ENCODE measurements at places on chromosomes 16 and 17.

DNA sequence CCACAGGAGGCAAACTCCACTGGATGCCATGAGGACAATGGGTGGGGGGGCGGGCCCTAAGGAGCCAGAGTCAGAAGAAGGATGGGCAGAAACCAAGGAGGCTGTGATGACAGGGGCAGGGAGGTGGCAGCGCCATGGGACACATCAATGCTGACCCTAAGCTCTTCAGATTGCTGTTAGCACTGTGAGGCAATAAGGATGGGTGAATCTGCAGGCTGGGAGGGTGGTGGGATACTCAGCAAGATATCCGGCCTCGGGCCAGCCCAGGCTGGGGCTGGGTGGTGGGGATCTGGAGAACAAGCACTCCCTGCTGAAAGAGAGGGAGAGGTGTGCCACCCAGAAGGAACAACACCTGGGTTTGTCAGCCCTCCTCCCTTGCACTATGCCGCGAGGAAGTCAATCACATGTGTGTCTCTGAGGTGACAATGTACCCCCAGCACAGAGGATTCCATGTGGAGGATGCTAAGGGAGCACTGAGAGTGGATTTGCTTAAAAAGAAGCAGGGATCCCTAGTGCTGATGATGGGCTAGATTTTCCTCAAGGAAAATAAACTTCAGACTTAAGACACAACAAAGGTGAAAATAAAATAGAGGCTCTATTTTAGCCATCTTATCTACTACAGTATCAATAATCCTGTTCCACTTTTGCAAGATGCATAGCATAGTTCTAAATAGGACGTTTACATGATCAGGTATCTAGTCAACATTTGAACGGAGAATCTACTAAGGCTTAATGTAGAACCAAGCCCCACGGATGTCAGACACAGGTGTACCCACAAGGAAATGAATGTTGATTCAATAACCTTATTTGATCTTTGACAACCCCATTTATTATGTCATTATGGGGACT is 22.6 kb downstream of the SMPD3 start:
- DNase-seq = no peak

GRCh38 chr17:73067075-73067474 is 25.4 kb downstream of the SLC39A11 start:
- DNase-seq = no peak

DNA sequence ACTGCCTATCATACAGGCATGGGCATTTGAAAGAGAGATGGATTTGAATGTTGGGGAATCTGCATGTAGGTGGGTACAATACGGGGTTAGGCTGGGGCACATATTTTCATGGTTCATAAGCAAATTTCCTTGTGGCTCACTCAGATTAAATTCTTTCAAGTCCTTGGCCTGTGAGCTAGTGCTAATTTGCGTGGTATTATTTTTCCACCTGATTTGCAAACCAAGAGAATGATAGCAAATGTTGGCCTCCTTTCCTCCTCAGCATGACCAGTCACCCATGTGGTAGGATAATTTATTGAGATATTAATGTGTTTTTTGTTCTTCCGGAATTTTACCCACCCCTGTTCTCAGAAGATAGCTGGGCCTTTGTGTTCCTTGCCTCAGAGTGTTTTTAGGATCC is 22.9 kb downstream of the FAM20A start:
- DNase-seq = no peak

DNA sequence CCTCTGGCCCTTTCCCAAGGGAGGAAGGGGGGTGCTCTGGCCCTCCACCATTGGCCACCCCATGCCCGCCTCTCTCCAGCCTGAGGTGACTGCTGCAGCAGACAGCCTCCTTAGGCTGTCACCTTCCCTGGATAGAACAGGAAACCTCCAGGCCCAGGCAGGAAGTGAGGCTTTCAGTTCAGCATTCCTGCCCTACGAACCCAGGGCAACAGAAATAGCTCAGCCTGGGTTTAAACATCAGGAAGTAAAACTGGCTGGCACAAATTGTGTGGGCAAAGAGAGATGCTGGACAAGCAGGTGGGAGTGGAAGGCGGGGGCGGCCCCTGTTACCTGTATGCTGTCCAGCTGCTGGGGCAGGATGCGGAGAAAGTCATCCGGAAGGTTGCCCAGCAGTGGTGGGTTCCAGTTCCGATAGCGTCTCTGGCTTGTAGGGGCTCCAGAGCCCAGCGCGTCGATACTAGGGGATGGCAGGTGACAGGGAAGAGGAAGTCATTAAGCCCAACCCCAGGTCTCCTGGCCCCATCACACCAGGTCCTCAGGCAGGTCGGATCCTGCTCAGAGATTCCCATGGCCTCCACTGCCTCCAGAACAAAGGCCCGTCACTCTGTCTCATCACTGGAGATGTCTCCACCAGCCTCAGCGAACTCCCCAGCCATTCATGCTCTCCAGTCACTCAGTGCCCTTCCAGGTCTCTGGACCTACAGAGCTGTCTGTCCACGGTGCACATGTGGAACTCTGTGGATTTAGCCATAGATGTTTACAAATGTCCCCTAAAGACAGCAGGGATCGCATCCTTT is 23.6 kb upstream of the MRPS23 start:
- no peak for DNase-seq

- DNase-seq = no peak
These were observed 53.1 kb upstream of the MARCHF10 start for GRCh38 chr17:62860962-62861873.

- no peak for DNase-seq
These were observed 12.2 kb downstream of the PLK1 start for GRCh38 chr16:23690771-23691482.

DNA sequence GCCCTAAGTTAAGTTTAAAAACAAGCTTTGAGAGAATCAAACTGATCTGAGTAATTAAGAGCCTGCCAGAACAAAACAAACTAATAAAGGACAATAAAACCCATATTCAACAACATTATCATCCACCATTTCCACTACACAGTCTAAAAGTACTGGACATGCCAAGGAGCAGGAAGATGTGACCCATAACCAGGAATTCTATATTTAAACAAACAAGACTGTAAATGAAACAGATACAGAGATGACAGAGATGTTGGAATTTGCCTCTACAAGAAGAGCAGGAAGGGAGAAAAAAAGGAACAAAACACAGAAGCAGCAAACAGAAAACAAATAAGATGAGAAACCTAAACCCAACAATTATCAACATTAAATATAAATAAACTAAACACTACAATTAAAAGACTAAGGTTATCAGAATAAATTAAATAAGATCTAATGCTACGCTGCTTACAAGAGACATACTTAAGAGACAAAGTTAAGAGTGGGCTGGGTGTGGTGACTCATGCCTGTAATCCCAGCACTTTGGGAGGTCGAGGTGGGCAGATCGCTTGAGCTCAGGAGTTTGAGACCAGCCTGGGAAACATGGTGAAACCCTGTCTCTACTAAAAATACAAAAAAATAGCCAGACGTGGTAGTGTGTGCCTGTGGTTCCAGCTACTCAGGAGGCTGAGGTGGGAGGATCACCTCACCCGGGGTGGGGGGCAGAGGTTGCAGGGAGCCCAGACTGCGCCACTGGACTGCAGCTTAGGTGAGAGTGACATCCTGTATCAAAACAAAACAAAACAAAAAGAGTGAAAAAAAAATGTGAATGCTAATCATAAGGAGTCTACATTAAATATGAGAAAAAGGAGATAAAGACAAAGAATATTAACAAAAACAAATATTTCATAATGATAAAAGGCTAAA is 50.6 kb downstream of the CREBBP start:
- peak; percentile 51 for DNase-seq

DNA sequence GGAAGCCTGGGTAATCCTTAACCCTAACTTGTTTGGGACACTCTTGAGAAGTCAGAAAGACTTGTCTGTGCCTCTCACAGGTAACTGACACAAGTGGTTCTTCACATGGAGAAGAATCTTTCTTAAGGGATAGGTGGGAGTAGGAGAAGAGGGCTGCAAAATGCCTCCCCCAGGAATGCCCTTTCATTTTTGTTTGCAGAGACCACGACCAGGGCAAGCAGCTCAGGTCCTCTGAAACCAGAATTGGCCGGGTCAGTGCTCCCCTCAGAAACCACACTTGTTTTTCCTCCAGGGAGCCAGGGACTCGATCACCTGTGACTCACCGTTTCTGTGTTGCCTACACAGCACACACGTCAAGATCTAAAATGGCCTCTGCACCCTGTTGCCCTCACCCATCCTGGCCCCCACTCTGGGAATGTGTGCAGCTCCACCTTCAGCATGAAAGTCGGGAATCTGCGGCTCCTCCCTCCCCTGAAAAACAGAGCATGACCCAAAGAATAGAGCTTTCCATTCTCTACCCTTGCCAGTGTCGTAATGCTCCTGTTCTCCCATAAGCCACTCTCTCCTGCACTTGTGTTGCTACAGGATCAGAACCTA is 36.1 kb downstream of the HNF1B start:
- peak; percentile 38 for DNase-seq

DNA sequence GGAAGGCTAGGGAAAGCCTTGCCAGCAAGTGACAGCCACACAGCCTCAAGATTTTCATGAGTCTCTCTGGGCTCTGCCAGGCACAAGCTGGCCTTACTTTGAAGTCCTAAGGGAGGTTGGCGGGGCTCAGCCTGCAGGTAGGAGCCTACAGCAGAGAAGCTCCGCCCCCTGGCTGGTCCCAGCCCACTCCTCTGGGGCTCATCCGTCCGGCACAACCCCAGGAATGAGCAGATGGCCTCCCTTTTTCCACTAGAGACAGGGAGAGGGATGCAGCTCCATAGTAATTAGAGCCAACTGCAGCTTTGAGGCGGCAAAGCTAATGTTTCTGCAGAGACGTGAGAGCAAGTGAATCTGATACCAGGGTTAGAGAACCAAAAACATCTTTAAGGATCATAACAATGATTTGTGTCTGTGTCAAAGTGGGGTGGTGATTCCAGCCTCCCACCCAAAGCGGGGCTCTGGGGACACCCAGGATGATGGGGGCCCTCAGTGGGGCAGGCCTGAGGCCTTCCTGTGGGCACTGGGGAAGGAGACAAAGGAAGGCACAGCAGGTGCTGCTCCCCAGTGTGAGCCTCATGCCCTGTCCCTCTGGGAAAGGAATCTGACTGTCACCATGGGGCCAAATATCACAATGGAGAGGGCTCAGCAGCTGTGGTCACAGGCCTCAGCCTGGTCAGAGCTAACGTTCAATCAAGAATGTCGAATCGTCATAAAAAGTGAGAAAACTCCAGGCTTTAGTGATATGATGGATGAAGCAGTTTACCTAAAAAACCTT is 61.5 kb downstream of the RBFOX3 start:
- DNase-seq = no peak

GRCh38 chr17:40321961-40322357 is 13.0 kb downstream of the RARA start:
- no peak for DNase-seq

- peak; percentile 79 for DNase-seq
These were observed 2.4 kb upstream of the SOCS7 start for GRCh38 chr17:38349097-38349730.

- DNase-seq = no peak
These were observed 28.3 kb upstream of the BHLHA9 start for GRCh38 chr17:1241929-1242328.

DNA sequence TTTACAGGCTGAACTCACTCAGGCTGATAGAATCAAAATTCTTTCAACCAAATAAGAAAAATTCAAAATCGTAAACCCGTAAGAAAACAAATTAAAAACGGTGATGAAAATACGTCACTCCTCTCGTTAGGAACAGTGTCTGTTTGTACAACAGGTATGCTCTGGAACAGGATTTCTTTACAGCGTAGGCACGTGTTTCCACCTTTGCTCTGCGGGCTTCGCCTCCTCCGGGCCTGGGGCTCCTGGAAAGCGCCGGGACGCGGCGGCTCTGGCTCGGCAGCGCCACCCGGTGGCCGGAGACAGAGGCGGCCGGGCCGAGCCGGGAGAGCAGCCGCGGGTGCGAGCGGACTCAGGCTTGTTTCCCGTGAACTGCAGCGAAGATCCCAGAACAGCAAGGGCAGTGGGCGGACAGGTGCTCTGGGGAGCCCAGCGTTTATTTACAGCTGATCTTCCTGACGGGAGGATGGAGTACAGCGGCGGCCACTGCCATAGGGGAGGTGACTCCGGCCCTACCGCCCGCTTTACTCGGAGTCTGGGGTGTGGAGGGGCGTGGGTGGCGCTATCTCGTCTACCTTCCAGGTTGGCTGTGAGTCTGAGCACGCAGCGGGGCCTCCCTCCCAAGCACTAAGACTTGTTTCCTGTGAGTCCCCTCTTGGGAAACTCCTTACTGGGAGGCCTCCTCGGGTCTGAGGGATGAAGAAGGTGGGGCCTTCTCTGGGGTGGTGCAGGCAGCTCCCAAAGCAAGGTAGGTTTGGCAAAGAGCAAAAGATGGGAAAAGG is 40.5 kb upstream of the ATP2A3 start:
- DNase-seq = peak; percentile 37

DNA sequence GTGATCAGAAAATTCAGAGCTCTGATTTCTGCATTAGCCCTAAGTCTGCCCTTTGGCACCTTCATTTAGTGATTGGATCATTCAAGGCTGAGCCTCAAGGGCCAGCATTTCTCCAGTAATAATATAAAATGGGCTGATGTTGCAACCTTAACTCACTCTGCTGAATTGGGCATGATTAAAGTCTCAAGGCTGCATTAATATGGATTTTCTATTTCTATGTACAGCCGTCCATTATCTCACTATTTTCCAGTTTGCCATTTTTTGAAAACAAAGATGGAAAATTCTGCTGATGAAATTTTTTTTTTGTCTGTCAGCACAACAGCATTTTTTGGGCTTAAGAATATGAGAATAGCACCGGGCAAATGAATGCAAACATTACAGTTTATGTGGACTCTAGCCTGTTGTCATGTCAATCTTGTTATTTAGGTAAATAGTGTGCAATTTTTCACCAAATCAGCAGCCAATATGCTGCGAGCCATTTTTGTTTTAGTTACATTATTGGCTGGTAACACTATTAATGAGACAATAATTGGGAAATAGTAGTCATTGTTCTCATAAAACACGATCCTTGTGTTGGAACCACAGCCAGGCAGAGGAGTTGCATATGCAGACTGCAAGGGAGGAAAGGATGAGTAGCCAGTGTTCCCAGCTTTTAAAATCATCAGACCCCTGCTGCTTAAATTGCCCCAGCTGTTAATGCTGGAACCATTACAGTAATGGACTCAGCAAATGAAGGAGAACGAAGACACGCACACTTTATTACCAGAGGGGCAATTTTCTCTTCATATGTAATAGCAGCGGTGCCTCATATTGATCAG is 10.5 kb downstream of the FTO start:
- DNase-seq = no peak

All from fibroblast of skin of back (primary cell).